DND-41 (cell line): ENCODE measurements at places on chromosomes 1 and 21.

GRCh38 chr21:45559216-45560105, 17.2 kb upstream of the SLC19A1 start:
- H3K27ac ChIP-seq: no peak overlapping the region
- no peaks in the 10 kb centered on the region for H3K27me3 ChIP-seq
- no peaks in the 10 kb centered on the region for H3K36me3 ChIP-seq
- peaks cover 4% of the 10 kb centered on the region; the same call in 1 of the 2 replicates for H3K4me1 ChIP-seq
- no peak overlapping the region for H3K4me3 ChIP-seq

GRCh38 chr1:173093691-173094445, 43.1 kb upstream of the TNFSF18 start:
- no peak overlapping the region for H3K4me3 ChIP-seq
- H3K27ac ChIP-seq: no peak overlapping the region
- no peak for DNase-seq
- no peaks in the 10 kb centered on the region for H3K36me3 ChIP-seq
- H3K27me3 ChIP-seq: no peaks in the 10 kb centered on the region

DNA sequence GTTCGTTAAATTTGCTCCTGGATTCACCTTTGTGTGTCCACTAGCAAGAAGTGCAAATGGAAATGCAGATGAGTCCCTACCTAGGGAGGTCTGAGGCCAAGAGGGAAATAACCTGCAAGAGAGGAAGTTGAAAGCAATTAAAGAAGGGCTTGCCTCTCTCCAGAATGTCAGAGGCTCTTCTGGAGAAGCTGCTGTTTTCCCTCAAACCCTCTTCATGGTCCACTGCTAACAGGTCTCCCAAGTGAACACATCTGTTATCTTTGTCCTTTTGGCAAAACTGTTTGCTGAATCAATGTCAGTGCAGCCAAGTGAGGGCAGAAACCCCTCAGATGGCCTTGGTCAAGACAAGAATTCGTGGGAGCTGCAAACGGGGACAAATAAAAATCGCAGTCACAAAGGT, 177.3 kb upstream of the PLXNA2 start:
- H3K4me1 ChIP-seq: no peaks in the 10 kb centered on the region
- no peaks in the 10 kb centered on the region for H3K36me3 ChIP-seq
- DNase-seq: no peak
- H3K27ac ChIP-seq: no peak overlapping the region

DNA sequence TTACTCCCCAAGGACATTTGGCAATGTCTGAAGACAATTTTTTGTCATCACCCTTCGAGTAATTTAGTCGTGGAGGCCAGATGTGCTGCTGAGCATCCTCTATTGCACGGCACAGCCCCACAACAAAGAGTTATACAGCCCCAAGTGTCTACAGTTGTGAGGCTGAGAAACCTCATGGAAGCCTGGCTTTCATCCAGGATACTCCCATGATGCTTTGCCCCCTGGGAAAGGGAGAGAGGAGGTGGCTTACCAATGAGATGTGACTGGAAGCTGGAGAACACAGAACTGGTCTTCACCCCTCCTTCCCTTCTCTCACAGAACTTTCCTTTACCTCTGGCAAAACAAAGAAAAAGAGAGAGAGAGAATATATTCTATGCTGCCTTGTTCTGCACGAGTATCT, 150.9 kb upstream of the VAMP3 start:
- no peak overlapping the region for H3K4me3 ChIP-seq
- H3K4me1 ChIP-seq: no peaks in the 10 kb centered on the region
- DNase-seq: no peak
- H3K36me3 ChIP-seq: no peaks in the 10 kb centered on the region
- H3K27me3 ChIP-seq: peaks cover 2% of the 10 kb centered on the region
- no peak overlapping the region for H3K27ac ChIP-seq

- H3K27me3 ChIP-seq: no peaks in the 10 kb centered on the region
- H3K4me1 ChIP-seq: peaks cover 38% of the 10 kb centered on the region
- no peak overlapping the region for H3K4me3 ChIP-seq
- H3K27ac ChIP-seq: peak overlapping the region; percentile 13; the same call in 1 of the 2 replicates
- peak; percentile 82 for DNase-seq
These were observed 31.7 kb upstream of the KHDRBS1 start for GRCh38 chr1:31981972-31982371.

- no peak for DNase-seq
- no peaks in the 10 kb centered on the region for H3K4me1 ChIP-seq
These were observed 3.0 kb upstream of the FOXD3 start for GRCh38 chr1:63319046-63320021.

DNA sequence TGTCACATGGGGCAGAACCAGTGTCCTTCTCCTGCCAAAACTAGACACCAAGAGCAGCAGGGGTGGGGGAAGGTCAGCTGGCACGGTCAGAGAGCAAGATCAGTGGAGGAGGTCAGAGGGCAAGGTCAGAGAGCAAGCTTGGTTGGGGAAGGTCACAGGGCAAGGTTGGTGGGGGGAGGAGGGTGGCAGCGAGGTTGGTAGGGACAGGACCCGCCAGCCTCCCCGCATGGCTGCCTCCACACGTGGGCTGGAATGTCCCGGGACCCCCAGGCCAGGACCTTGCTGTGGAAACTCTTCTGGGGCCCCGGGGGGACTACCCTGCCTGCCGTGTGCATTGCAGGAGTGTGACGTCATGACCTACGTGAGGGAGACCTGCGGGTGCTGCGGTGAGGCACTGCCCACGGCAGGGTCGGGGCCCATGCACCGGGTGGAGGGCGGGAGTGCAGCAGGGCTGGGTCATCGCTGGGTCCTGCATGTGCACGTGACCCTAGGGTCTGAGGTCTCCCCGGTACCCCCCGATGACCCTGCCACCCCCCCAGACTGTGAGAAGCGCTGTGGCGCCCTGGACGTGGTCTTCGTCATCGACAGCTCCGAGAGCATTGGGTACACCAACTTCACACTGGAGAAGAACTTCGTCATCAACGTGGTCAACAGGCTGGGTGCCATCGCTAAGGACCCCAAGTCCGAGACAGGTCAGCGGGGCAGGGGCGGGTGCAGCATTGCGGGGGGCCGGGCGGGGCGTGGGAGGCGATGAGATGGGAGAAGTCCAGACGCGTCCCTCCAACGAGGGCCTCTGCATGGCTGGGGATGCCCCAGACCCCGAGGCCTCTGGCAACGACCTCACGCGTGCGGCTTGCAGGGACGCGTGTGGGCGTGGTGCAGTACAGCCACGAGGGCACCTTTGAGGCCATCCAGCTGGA, 27.3 kb downstream of the COL6A2 start:
- no peaks in the 10 kb centered on the region for H3K36me3 ChIP-seq
- H3K4me3 ChIP-seq: no peak overlapping the region
- no peaks in the 10 kb centered on the region for H3K4me1 ChIP-seq
- no peak for DNase-seq
- no peak overlapping the region for H3K27ac ChIP-seq

DNA sequence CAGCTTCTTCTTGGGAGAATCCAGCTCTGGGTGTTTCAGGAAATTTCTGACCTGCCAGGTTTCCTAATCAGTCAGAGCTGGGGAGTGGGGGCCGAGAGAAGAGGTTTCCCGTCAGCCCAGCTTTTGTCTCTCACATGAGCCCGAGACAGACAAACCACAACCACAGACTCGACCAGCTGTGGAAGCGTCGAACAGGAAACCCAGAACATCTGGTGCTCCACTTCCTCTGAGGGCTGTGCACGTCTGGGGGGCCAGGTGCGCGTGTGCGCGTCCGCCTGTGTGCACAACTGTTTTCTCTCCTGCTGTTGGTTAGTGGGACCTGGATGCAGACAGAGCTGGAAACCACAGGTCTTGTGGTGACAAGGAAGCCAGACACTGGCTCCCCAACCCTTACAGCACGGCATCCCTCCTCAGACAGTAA, 113.0 kb upstream of the SLC25A33 start:
- peak; percentile 97 for DNase-seq
- H3K27me3 ChIP-seq: no peaks in the 10 kb centered on the region
- peak overlapping the region; percentile 90 for H3K27ac ChIP-seq
- peaks cover 88% of the 10 kb centered on the region for H3K4me1 ChIP-seq
- H3K4me3 ChIP-seq: peak overlapping the region; percentile 26
- H3K36me3 ChIP-seq: no peaks in the 10 kb centered on the region

GRCh38 chr1:35058988-35059387, 20.2 kb upstream of the ZMYM1 start:
- no peak for DNase-seq
- H3K27me3 ChIP-seq: no peaks in the 10 kb centered on the region
- no peak overlapping the region for H3K27ac ChIP-seq
- H3K36me3 ChIP-seq: no peaks in the 10 kb centered on the region
- no peak overlapping the region for H3K4me3 ChIP-seq

GRCh38 chr1:21284206-21285054, 5.8 kb downstream of the ECE1 start:
- no peak overlapping the region for H3K27ac ChIP-seq
- no peak for DNase-seq
